ENCODE measurements at places on chromosomes 16 and 17.

- DNase-seq, result no peak
These were observed 7.9 kb downstream of the SMCR8 start for GRCh38 chr17:18323007-18323406.

GRCh38 chr17:74851612-74852236, 8.0 kb downstream of the GRIN2C start:
- no peak for DNase-seq

DNA sequence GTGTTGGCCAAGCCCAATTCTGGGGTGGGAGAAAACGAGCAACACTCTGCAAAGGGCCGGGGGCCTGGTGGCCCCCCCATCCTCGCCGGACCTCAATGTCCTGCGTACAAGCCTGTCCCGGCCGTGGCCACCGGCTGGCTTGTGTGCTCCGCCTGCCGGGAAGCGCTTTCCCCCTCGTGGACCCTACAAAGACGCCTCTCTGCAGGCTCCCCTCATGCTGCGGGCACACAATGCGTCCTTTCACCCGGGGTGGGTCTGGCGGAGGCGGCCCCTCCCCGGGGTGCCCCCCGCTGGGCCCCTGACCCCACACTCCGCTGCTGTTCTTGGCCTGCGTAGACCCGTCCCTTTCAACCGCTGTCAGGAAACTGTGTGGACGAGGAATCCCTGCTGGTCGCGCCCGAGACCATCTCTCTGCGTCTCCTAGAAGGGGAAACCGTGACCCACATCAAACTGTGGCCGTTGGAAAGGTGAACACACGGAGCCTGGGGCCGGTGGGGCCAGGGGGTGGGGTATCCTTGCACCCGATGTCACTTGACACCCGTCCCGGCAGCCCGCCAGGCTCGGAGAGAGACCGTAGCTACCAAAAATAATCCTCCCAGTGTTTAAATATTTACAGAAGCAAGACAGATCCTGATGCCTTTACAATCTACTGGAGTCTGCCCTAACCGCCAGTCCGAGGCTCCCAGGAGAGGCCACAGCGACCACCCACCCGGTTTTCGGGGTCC, 43.6 kb downstream of the TBC1D16 start:
- DNase-seq, result no peak

DNA sequence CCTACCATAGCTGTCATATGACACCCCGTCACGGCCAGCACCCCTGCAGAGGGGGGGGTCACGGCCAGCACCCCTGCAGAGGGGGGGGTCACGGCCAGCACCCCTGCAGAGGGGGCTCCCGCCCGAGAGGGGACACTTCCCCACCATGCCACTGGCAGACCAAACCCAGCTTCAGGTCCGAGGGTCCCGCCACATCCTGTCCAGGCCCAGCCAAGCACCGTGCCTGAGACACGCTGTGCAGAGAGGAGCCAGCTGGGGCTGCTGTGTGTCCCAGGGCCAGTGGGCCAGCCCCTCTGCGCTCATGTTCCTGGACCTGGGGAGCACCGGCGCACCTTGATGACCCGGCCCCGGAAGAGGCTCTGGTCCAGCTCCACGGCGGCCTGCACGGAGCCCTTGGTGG, 1.9 kb downstream of the PABPN1L start:
- DNase-seq, result no peak

DNA sequence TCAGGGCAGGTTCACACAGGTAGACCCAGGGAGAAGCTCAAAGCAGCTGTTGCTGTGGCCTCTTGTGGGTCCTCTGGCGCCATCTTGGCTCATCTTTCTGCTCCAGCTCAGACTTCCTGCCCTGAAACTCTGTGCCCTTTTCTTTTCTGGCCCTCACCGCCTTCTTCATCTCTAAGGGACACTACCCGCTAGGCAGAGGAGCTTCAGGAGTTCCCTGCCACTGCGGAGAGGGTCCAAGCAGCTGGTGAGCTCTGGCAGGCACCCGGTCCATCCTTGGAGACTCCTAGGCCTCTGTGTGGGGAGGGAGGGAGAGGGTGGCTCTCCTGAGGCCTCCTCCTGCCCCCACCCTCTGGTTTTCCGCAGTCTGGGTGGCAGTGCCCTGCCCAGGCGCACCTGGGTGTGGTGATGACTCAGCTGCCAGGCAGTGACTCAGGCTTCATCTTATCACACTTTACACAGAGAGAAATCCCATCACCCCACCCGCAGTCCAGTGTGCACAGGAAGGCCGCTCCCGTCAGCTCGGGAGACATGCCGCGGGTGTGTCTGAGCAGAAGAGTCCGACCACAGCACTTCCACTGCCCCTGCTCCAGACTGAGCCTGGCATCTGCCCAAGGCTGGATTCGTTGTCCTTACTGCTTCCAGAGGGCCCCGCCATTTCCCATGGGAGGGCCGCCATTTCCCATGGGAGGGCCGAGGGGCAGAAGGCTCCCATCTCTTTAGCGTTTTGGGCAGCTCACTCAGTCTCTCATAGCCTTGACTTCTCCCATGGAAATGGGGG, 7.3 kb downstream of the NT5C start:
- DNase-seq, result peak; percentile 61

- no peak for DNase-seq
These were observed 3.0 kb downstream of the ICAM2 start for GRCh38 chr17:64017381-64017980.

DNA sequence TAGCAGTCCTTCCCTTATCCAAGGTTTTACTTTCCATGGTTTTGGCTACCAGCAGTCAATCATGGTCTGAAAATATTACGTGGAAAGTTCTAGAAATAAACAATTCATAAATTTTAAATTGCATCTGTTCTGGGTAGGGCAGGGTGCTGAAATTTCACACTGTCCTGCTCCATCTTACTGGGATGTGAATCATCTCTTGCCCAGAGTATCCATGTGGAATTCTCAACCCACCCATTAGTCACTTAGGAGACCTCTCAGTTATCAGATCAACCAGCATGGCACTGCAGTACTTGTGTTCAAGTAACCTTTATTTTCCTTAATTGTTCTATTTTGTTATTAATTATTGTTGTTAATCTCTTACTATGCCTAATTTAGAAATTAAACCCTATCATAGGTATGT, 202.8 kb upstream of the CPHXL start:
- no peak for DNase-seq

GRCh38 chr17:29054835-29055234, 11.9 kb downstream of the PIPOX start:
- no peak for DNase-seq

- no peak for DNase-seq
These were observed 68.9 kb upstream of the EEF2KMT start for GRCh38 chr16:5166486-5166885.

GRCh38 chr16:74677868-74678267, 11.2 kb upstream of the RFWD3 start:
- DNase-seq, result no peak

DNA sequence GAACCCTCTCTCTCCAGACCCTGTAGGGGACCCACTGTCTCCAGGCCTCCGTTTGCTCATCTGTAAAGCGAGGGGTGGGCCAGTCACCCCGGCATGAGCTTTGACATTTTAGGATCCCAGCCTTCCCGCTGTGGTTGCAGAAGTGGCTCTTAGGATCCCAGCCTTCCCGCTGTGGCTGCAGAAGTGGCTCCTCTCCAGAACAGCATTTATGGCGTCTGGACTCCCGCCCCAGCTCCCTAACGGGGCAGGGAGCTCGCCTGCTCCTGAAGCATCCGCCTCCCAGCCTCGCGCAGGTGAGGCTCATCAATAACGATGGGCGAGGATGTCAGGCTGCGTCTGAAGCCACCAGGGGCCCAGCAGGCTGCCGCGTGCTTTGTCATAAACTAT, 222.3 kb upstream of the TNRC6C start:
- DNase-seq, result no peak

GRCh38 chr17:16649585-16649984, 4.1 kb downstream of the ZNF624 start:
- DNase-seq, result no peak

- DNase-seq, result no peak
These were observed 6.3 kb upstream of the MNT start for GRCh38 chr17:2406903-2407790.

DNA sequence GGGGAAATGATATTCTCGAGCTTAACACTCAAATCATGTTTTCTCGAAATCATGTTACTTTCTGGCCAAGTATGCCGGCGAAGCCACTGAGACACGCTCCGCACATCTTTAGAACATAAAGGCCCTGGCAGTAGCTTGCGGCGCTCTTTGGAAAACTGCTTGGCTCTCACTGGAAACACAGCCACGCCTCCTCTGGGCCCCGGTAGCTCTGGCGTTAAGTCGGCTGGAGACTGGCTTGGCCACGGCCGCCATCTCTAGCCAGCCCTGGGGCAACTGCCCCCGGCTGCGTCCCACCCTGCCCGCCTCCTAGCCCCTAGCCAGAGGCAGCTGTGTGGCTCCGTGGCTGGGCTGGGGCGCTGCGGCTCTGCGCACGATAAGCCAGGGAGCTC, 9.2 kb upstream of the BAIAP2 start:
- no peak for DNase-seq

- DNase-seq, result no peak
These were observed 68.9 kb upstream of the HNF1B start for GRCh38 chr17:37813751-37814150.

DNA sequence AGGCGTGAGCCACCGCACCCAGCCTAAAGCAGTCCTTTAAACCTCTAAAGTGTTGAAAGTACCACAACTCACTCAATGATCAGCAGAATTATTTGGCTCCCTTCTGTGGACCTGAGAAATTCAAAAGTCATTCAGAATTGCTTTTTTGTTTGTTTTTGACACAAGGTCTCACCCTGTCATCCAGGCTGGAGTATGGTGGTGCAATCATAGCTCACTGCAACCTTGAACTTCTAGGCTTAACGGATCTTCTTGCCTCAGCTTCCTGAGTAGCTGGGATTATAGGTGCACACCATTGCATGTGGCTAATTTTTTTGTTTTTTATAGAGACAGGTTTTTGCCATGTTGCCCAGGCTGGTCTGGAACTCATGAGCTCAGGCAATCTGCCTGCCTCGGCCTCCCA, 44.3 kb downstream of the TRAF4 start:
- no peak for DNase-seq

DNA sequence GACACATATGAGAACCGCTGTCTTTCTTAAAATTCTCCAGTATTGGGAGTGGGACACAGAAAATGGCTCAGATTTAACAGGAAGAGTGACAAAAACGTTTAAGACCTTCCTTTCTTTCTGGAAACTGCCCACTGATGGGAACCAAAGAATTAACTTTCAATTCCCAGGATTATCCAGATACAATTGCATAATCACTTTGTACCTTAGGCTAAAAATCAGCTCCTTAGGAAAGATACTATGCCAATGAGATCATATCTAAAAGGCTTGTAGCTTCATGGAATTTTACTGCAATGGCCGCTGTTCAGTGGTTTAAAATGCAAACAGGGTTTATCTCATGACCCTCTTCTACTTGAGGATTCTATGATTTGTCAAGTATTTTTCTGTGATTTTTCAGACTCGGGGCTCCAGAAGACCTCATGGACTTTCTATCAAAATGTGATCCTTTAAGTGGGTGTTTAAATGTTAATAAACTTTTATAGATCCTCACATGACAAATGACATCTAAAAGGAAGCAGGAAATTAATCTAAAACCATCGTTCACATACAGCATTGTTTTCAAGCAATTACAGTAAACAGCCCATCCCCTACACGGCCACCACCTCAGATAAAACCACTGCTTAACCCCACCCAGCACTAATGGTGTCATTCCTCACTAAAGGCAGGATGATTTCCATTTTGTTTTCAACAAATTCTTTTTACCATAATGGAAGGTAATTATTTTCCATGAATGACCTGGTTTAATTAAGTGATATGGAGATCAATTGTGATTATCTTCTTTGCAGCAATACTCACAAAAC, 31.6 kb upstream of the ERN1 start:
- no peak for DNase-seq

DNA sequence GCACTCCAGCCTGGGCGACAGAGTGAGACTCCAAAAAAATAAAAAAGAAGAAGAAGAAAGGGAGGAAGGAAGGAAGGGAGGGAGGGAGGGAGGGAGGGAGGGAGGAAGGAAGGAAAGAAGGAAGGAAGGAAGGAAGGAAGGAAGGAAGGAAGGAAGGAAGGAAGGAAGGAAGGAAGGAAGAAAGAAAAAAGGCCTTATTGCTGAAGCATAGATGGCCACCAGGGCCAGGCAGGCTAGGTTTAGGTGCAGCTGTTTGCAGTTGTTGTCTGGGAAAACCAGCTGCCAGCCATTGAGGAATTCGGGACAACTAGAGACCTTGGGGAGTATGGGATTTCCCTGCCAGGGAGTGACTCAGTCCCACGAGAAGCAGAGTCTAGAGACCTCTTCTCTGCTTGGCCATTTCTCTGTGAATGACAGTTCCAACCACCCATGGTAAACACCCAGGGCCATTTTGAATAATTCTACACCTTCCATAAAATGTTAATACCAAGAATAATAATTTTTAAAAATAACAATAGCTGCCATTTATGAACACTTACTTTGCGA, 31.0 kb downstream of the SCNN1B start:
- no peak for DNase-seq

GRCh38 chr16:46908540-46909372, 24.6 kb downstream of the GPT2 start:
- peak; percentile 51 for DNase-seq

GRCh38 chr16:24996731-24997130, 18.4 kb downstream of the ARHGAP17 start:
- no peak for DNase-seq

DNA sequence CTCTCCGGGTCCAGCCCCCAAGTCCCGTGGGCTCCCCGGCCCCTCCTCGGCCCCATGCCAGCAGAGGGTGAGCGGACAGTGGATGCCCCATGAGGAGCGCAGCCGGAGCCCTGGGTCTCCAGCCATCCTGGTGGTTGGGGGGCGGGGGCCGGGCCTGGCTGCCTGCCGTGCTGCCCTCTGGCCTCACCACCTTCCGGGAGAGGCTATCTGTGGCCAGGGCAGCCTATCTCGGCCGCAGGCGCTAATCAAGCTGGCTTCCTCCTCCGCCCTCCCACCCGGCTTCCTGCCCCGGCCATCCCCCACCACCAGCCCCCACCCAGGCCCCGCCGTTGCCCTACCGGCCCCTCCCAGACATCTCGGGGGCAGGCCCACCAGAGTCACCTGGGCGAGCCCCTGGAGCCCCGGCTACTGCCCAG, 46.8 kb downstream of the ZFPM1 start:
- no peak for DNase-seq

DNA sequence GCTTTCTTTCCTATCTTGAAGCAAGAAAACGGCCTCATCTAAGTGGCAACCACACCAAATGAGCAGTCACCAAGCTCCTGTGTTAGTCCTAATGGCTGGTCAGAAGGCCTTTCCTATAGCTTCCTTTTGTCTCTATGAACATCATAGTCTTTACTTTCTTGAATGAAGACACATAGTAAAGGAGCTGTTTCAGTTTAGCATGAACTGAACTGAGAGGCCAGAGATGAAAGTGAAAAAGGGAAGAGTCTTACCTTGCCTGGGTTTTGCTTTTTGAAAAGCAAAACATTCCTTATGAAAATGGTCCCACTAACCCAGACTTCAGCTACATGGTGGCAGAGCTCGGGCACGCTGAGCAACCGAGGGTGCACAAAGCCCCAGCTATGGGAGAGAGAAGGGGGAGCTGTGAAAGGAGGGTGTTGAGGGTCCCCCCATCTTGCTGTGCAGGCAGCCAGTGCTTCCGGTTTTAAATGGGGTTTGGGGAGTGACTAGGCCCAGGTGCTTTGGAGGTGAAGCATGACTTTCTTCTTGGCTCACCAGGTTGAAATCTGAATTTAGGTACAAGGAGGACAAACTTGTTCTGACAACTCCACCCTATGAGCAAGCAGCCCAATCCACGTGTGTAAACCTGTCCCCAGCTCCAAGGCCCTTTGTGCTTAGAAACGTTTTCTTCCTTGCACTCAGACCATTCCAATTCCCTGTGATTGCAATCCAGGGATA, 9.1 kb upstream of the PSMC3IP start:
- no peak for DNase-seq
